ENCODE measurements at places on chromosomes 5 and 9. TPM values are rescaled to one million over a fixed set of nuclear protein-coding genes. Genes with fewer than 3 reads are reported as not detected.

PRLR gene
- 0.08 TPM for polyA plus RNA-seq

CAMSAP1 gene
- polyA plus RNA-seq = 19.0 TPM

ENHO gene
- polyA plus RNA-seq = 0.26 TPM

ANGPTL2 gene
- polyA plus RNA-seq = 17.0 TPM

GBGT1 gene
- 7.0 TPM for polyA plus RNA-seq

CTNND2 gene
- polyA plus RNA-seq = 4.2 TPM

CETN3 gene
- polyA plus RNA-seq = 28.3 TPM

LCN9 gene
- polyA plus RNA-seq = not detected

FBXL7 gene
- 13.2 TPM for polyA plus RNA-seq

CNTFR gene
- polyA plus RNA-seq = 2.3 TPM

PDLIM4 gene
- polyA plus RNA-seq = 5.1 TPM

SLC12A7 gene
- polyA plus RNA-seq = 74.5 TPM

SLC46A2 gene
- polyA plus RNA-seq = 0.08 TPM

TEX48 gene
- polyA plus RNA-seq = not detected

POLR3G gene
- 0.57 TPM for polyA plus RNA-seq

EXOC3 gene
- 45.4 TPM for polyA plus RNA-seq

PCDHGB6 gene
- 2.3 TPM for polyA plus RNA-seq

TMEM171 gene
- polyA plus RNA-seq = not detected

SPINK4 gene
- not detected for polyA plus RNA-seq

STPG3 gene
- polyA plus RNA-seq = not detected

PCDHGA11 gene
- 1.8 TPM for polyA plus RNA-seq

PPP3R2 gene
- polyA plus RNA-seq = not detected

FAXDC2 gene
- 5.3 TPM for polyA plus RNA-seq

PITX1 gene
- polyA plus RNA-seq = 0.03 TPM

KCNN2 gene
- polyA plus RNA-seq = 9.6 TPM

ECM2 gene
- polyA plus RNA-seq = 4.4 TPM

PAEP gene
- not detected for polyA plus RNA-seq

BRINP1 gene
- 0.38 TPM for polyA plus RNA-seq

CCDC180 gene
- 0.55 TPM for polyA plus RNA-seq

ANKRD55 gene
- polyA plus RNA-seq = not detected

ENTREP1 gene
- polyA plus RNA-seq = 15.7 TPM

CCDC183 gene
- 4.7 TPM for polyA plus RNA-seq

SPAG8 gene
- polyA plus RNA-seq = 4.2 TPM

RGS7BP gene
- 0.04 TPM for polyA plus RNA-seq

TXNDC8 gene
- polyA plus RNA-seq = not detected

DAB2IP gene
- 30.9 TPM for polyA plus RNA-seq

PCDHB16 gene
- polyA plus RNA-seq = 0.80 TPM

PHF24 gene
- polyA plus RNA-seq = 0.11 TPM

PCDHGA6 gene
- 6.7 TPM for polyA plus RNA-seq

CLTB gene
- polyA plus RNA-seq = 461 TPM

INSL6 gene
- not detected for polyA plus RNA-seq

SOWAHA gene
- 0.03 TPM for polyA plus RNA-seq

DDX4 gene
- polyA plus RNA-seq = not detected

ACSL6 gene
- polyA plus RNA-seq = 3.2 TPM

SCAMP1 gene
- polyA plus RNA-seq = 17.7 TPM

ALAD gene
- polyA plus RNA-seq = 51.1 TPM

NOXA1 gene
- 0.44 TPM for polyA plus RNA-seq

All from heart left ventricle (tissue), 16 donors.